Heart left ventricle (tissue), 16 donors: ENCODE measurements at places on chromosomes 4 and X. TPM values are rescaled to one million over a fixed set of nuclear protein-coding genes. Genes with fewer than 3 reads are reported as not detected.

GRCh38 chrX:103556963-103557612 lies 28.2 kb upstream of the TCEAL4 start:
- no peak for DNase-seq

DNA sequence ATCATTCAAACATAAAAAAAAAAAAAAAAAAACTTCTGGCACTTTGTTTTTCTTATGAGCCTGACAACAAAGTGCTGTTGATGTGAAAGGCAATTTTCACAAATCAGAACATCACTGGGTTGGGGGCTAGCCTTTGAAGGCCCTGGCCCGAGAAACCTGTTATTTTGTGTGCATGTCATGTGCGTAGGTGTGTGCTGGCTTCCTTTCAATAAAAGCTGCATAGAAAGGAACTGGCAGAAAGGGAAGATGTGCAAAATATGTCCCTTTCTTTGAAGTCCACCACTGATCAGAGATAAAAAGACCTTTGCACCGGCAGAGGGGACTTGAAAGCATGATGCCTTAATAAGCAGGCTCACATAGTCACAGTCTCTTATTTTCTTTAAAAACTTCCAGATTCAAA lies 170.8 kb upstream of the RASGEF1B start:
- DNase-seq: no peak

DNA sequence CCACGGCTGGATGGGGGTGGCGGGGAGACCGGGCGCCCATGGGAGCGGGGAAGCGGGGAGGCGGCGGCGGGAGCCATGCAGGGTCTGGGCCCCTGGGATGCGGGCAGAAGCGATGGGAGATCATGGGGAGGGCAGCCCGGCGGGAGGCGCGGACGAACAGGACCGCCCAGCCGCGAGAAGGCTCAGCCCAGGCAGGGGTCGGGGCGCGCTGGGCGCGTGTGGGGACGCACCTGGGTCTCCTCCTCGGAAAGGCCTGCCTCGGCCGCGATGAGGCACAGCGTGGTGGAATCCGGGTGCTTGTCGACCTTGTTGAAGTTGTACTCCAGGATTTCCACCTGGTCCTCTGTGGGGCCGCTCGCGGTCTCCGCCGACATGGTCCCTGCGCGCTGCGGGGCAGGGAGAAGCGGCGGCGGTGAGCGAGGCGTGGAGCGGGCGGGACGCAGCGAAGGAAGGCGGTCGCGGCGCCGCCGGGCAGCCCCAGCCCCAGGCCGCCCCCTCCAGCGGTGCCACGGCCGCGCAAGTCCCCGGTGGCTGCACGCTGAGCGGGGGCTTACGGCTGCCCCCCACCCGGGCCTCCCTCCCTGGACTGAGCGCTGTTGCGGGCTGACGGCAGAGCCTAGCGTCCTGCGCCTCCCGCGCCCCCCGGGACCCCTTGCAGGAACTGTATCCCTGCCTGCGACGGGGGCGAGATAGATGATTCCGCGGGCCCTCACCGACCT lies 25.3 kb downstream of the HOPX start:
- DNase-seq: no peak

GRCh38 chr4:119939071-119939995 lies 127.3 kb downstream of the MAD2L1 start:
- peak; percentile 23 for DNase-seq

DNA sequence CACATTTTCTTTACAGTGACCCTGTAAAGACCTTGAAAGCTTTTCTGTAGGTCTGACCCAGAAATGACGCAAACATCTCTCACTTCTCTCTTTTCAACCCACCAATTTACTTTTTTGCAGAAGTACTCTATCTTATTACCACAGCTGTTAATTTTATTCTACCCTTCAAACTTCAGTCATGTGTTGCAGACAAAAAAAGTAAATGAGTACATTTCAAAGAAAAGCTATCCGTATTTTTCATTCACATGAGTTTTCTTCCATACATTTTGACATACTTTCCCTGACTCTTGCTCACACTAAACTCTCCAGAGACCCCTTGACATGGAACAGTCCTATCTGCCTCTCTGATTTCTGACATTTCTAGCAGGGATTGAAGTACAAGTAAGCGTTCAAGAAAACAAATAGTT lies 51.7 kb downstream of the SLC7A11 start:
- DNase-seq: no peak

Gene NUDT11
- total RNA-seq: not detected

Gene LAMTOR3
- total RNA-seq: 32.9 TPM

Gene GABRE
- total RNA-seq: 29.3 TPM

Gene CITED1
- 0.45 TPM for total RNA-seq
